ENCODE measurements at places on chromosomes 7 and 10. TPM values are rescaled to one million over a fixed set of nuclear protein-coding genes. Genes with fewer than 3 reads are reported as not detected.

DNA sequence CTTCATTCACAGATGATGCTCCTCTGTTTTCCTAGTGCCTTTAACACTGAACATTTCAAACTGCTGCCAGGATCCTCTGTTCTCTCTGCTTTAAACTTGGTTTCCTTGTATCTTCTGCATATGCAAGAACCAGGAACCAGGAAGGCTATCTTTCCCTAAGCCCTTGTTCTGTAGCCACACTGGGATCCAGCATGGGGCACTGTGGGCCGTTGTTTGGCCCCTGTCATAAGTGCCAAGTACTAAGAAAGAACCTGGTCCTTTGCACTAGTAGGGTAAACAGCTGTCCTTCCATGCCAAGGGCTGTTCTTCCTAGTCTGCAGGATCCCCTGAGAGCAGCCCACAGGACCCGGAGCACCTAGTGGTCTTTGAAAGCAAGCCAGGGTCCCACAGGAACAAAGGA, 49.0 kb upstream of the TRIM8 start:
- H3K27me3 ChIP-seq: no peaks in the 10 kb centered on the region
- H3K4me3 ChIP-seq: no peak overlapping the region
- peaks cover 6% of the 10 kb centered on the region for H3K4me1 ChIP-seq
- DNase-seq: no peak
- no peak overlapping the region for H3K27ac ChIP-seq

Gene PMS2
- total RNA-seq: 21.1 TPM

DNA sequence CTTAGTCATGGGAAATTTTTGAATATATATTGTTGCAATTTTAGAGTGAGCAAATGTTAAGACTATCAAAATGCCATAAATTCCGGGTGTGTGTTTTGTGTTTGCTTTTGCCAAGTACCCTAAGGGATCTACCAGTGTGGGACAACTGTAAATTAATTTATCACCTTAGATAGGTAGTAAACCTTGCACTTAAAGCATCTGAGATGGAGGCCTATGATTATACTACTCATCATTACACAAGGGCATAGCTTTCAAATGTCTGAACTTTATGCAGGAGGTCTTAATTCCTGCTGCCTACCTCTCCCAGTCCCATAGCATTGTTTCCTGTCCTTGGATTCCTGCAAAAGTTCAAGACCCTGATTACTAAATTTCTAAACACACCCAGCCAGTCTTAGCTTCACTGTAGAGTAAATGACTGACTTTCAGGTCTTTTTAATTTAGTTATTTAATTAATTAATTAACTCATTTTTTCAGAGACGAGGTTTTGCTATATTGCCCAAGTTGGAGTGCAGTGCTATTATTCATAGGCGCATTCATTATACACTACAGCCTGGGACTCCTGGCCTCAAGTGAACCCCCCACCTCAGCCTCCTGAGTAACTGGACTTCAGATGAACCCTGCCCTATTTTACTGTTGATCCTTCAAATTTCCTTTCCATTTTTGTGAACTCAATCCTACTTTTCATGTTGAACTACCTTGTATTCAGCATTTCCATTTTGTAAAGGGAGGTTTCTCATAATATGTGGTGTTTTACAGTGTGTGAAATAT, 47.0 kb downstream of the THSD7A start:
- no peaks in the 10 kb centered on the region for H3K36me3 ChIP-seq
- DNase-seq: no peak
- no peaks in the 10 kb centered on the region for H3K4me1 ChIP-seq
- H3K4me3 ChIP-seq: no peak overlapping the region

- H3K36me3 ChIP-seq: peaks cover 1% of the 10 kb centered on the region
- DNase-seq: no peak
- no peaks in the 10 kb centered on the region for H3K27me3 ChIP-seq
- H3K27ac ChIP-seq: no peak overlapping the region
Measured at GRCh38 chr7:2651847-2652735, 20.3 kb downstream of the TTYH3 start.

Gene NPY4R
- total RNA-seq: not detected

DNA sequence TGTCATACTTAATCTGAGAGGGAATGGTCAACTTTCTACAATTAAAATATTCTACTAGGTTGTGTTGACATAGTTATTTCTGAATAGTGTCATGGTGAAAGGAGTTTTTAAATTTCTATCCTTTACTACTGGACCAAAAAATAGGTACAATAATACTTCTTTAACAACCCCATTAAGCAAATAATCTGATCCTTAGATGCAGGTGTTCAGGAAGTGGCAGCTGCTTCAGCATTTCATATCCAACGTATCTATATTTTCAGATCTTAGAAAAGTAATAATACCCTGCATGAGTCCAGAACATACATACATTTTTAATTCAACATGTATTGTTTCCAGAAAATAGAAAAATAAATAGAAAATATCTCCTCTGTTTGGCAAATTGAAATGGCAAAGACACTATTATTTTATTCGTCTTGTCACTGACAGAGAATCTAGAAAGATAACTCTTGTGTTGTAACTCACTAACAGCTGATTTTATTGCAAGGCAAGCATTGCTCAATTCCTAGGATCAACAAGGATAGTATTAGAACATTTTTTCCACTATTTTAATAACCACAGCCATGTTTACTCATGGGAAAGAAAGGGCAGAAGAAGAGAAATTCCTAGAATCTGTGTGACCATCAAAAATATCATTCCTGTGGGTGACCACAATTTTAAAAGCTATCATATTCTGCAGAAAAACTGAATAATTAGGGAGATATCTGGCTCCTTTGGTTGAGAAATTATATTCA, 159.3 kb upstream of the CNTNAP2 start:
- no peak overlapping the region for H3K27ac ChIP-seq
- no peak for DNase-seq
- H3K27me3 ChIP-seq: no peaks in the 10 kb centered on the region

- DNase-seq: no peak
- no peaks in the 10 kb centered on the region for H3K4me1 ChIP-seq
- H3K4me3 ChIP-seq: no peak overlapping the region
Measured at GRCh38 chr7:47634273-47634672, 52.4 kb upstream of the TNS3 start.

- H3K4me1 ChIP-seq: no peaks in the 10 kb centered on the region
- no peak overlapping the region for H3K27ac ChIP-seq
- H3K4me3 ChIP-seq: no peak overlapping the region
- no peaks in the 10 kb centered on the region for H3K27me3 ChIP-seq
Measured at GRCh38 chr7:158161194-158161593, 426.4 kb downstream of the PTPRN2 start.

GRCh38 chr10:112970021-112970420, 20.0 kb downstream of the TCF7L2 start:
- H3K27me3 ChIP-seq: peaks cover 64% of the 10 kb centered on the region
- H3K4me1 ChIP-seq: no peaks in the 10 kb centered on the region
- no peak overlapping the region for H3K4me3 ChIP-seq
- H3K27ac ChIP-seq: no peak overlapping the region
- no peak for DNase-seq

DNA sequence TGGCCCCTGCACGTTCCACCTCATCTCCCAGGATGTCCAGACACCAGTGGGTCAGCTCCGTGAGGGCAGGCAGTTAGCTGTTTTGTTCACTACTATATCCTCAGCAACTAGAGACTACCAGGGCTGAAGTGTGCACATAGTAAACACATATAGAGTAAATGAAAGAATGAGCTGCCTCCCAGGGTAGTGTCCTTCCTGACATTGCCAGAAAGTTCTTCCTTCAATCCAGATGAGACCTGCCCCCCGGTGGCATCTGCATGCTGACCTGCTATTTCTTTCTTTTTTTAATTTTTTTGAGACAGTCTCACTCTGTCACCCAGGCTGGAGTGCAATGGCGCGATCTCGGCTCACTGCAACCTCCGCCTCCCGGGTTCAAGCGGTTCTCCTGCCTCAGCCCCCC, 14.0 kb upstream of the ARPC1A start:
- peaks cover 14% of the 10 kb centered on the region for H3K4me1 ChIP-seq
- DNase-seq: no peak
- no peak overlapping the region for H3K4me3 ChIP-seq
- H3K36me3 ChIP-seq: no peaks in the 10 kb centered on the region
- no peak overlapping the region for H3K27ac ChIP-seq
- H3K27me3 ChIP-seq: peaks cover 9% of the 10 kb centered on the region

GRCh38 chr7:111622084-111622483, 59.8 kb upstream of the IMMP2L start:
- no peaks in the 10 kb centered on the region for H3K4me1 ChIP-seq
- peaks cover 7% of the 10 kb centered on the region for H3K27me3 ChIP-seq
- H3K36me3 ChIP-seq: no peaks in the 10 kb centered on the region
- H3K4me3 ChIP-seq: no peak overlapping the region
- no peak overlapping the region for H3K27ac ChIP-seq
- no peak for DNase-seq

- H3K27ac ChIP-seq: no peak overlapping the region
- peaks cover 4% of the 10 kb centered on the region for H3K36me3 ChIP-seq
- H3K4me3 ChIP-seq: no peak overlapping the region
- H3K27me3 ChIP-seq: peaks cover 3% of the 10 kb centered on the region
- H3K4me1 ChIP-seq: no peaks in the 10 kb centered on the region
Measured at GRCh38 chr7:131145026-131145425, 182.7 kb upstream of the MKLN1 start.

DNA sequence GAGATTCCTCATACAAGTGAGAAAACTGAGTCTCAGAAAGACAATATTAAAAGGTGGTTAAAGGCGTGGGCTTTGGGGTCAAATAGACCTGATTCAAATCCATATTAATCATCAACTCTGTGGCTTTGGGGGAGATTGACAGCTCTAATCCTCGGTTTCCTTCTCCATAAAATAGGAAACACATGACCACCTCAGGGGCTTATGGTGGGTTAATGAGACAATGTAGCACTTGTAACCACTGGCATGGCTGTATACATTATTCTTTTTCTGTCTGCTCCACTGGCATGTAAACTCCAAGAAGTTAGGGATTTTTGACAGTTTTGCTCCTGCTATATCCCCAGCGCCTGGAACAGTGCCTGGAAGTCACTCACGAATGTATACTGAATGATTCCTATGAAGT, 120.8 kb upstream of the GAD2 start:
- H3K27me3 ChIP-seq: peaks cover 2% of the 10 kb centered on the region
- no peak for DNase-seq
- H3K27ac ChIP-seq: no peak overlapping the region
- H3K36me3 ChIP-seq: no peaks in the 10 kb centered on the region
- no peak overlapping the region for H3K4me3 ChIP-seq

DNA sequence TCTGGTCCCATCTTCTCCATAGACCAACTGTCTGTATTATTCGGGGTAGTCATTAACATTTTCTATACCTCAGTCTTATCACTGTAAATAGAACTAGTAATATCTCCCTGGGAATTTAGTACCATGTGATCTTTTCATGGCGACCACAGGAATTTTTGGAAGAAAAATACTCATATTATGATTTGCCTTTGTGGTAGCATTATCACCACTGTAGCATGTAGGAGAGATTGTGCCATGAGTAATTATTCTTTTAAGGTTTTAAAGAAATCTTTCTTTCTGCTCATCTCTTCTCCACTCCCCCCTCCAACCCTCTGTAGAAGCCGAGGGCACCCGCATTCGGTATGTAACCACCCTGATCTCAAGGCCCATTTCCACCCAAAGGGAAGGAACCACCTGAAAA, 25.0 kb downstream of the ZNF365 start:
- no peaks in the 10 kb centered on the region for H3K36me3 ChIP-seq
- no peak overlapping the region for H3K27ac ChIP-seq
- no peak overlapping the region for H3K4me3 ChIP-seq
- H3K27me3 ChIP-seq: peaks cover 10% of the 10 kb centered on the region

Gene ZEB1
- total RNA-seq: 40.2 TPM

Gene KCNIP2
- total RNA-seq: 4.1 TPM

Gene LRRTM3
- not detected for total RNA-seq

GRCh38 chr7:46713868-46714596, 793.0 kb upstream of the IGFBP3 start:
- no peak overlapping the region for H3K4me3 ChIP-seq
- no peaks in the 10 kb centered on the region for H3K36me3 ChIP-seq
- H3K27ac ChIP-seq: no peak overlapping the region
- H3K27me3 ChIP-seq: no peaks in the 10 kb centered on the region

- no peaks in the 10 kb centered on the region for H3K27me3 ChIP-seq
- peaks cover 49% of the 10 kb centered on the region for H3K4me1 ChIP-seq
- no peak overlapping the region for H3K27ac ChIP-seq
- no peak for DNase-seq
Measured at GRCh38 chr7:105304040-105304895, 84.5 kb downstream of the SRPK2 start.

- peaks cover 35% of the 10 kb centered on the region for H3K4me1 ChIP-seq
- peak overlapping the region; percentile 93 for H3K4me3 ChIP-seq
- peak overlapping the region; percentile 95 for H3K27ac ChIP-seq
- H3K36me3 ChIP-seq: peaks cover 11% of the 10 kb centered on the region
- DNase-seq: no peak
Measured at GRCh38 chr7:26291251-26291650, 411 bp upstream of the SNX10 start.

GRCh38 chr7:101171442-101171837, 6.1 kb upstream of the VGF start:
- DNase-seq: no peak
- peak overlapping the region; percentile 7 for H3K27ac ChIP-seq
- H3K4me3 ChIP-seq: peak overlapping the region; percentile 12
- no peaks in the 10 kb centered on the region for H3K36me3 ChIP-seq
- peaks cover 40% of the 10 kb centered on the region for H3K4me1 ChIP-seq

Gene CALY
- total RNA-seq: 3.6 TPM

- peaks cover 41% of the 10 kb centered on the region for H3K36me3 ChIP-seq
- peaks cover 78% of the 10 kb centered on the region for H3K4me1 ChIP-seq
- no peak overlapping the region for H3K4me3 ChIP-seq
- H3K27me3 ChIP-seq: no peaks in the 10 kb centered on the region
- H3K27ac ChIP-seq: peak overlapping the region; percentile 43
Measured at GRCh38 chr10:71755179-71755879, 18.0 kb downstream of the VSIR start.

GRCh38 chr7:73960548-73960947, 67.4 kb upstream of the ELN start:
- H3K4me3 ChIP-seq: no peak overlapping the region
- peaks cover 39% of the 10 kb centered on the region for H3K27me3 ChIP-seq
- H3K27ac ChIP-seq: no peak overlapping the region
- no peaks in the 10 kb centered on the region for H3K36me3 ChIP-seq
- H3K4me1 ChIP-seq: no peaks in the 10 kb centered on the region

- peaks cover 17% of the 10 kb centered on the region for H3K36me3 ChIP-seq
- no peak overlapping the region for H3K27ac ChIP-seq
- no peaks in the 10 kb centered on the region for H3K27me3 ChIP-seq
- DNase-seq: no peak
- H3K4me3 ChIP-seq: no peak overlapping the region
Measured at GRCh38 chr10:45438466-45439090, 64.6 kb downstream of the ALOX5 start.

Gene PLCE1
- total RNA-seq: not detected

Gene PGAM2
- 0.74 TPM for total RNA-seq

Gene INSYN2A
- not detected for total RNA-seq

Measured in activated naive CD8-positive, alpha-beta T cell treated with anti-CD3 and anti-CD28 coated beads, Interleukin-2, amount 10 ng/mL, durations not matched to agents 7 days and 5 days (primary cell).